ENCODE measurements at places on chromosomes 1 and 21.
A peak's percentile ranks its signal among the peaks of the same experiment; 100 is the strongest.

GRCh38 chr1:87108814-87109411 lies 194.5 kb downstream of the HS2ST1 start:
- H3K4me1 ChIP-seq, result no peaks in the 10 kb centered on the region
- H3K27ac ChIP-seq, result no peak overlapping the region
- H3K4me3 ChIP-seq, result no peak overlapping the region
- no peaks in the 10 kb centered on the region for H3K27me3 ChIP-seq

- no peak overlapping the region for H3K27ac ChIP-seq
- H3K27me3 ChIP-seq, result no peaks in the 10 kb centered on the region
- no peaks in the 10 kb centered on the region for H3K36me3 ChIP-seq
- no peak overlapping the region for H3K4me3 ChIP-seq
These were observed 2.9 kb upstream of the CLIC4 start for GRCh38 chr1:24742090-24742938.

- DNase-seq, result no peak
- no peak overlapping the region for H3K27ac ChIP-seq
- no peaks in the 10 kb centered on the region for H3K4me1 ChIP-seq
- no peak overlapping the region for H3K4me3 ChIP-seq
These were observed 90.6 kb upstream of the SPAG17 start for GRCh38 chr1:118275472-118276115.

- H3K27ac ChIP-seq, result no peak overlapping the region
- H3K4me3 ChIP-seq, result no peak overlapping the region
- H3K36me3 ChIP-seq, result no peaks in the 10 kb centered on the region
- H3K4me1 ChIP-seq, result no peaks in the 10 kb centered on the region
- no peak for DNase-seq
These were observed 160.7 kb upstream of the LMO4 start for GRCh38 chr1:87167848-87168525.

- no peaks in the 10 kb centered on the region for H3K27me3 ChIP-seq
- DNase-seq, result no peak
- H3K4me3 ChIP-seq, result no peak overlapping the region
- no peak overlapping the region for H3K27ac ChIP-seq
- no peaks in the 10 kb centered on the region for H3K36me3 ChIP-seq
- no peaks in the 10 kb centered on the region for H3K4me1 ChIP-seq
These were observed 46.3 kb upstream of the SMYD2 start for GRCh38 chr1:214234635-214235025.

DNA sequence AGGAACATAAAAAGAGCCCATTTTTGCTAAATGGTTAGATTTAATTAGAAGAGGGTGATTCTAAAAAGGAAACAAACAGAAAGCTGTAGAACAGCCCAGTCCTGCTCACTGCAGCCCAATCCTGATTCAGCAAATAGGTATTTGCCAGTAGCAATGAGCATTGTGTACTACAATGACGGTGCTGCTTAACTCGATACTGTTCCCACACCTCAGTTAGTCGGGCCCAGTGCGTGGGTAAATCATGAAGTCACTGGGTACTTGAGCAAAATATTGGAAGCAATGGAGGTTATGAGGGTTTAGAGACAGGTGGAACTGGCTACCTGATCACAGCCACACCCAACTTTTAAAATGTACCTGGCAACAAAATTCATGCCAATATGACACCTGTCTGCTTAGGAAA lies 101.5 kb upstream of the ADGRL2 start:
- no peak overlapping the region for H3K4me3 ChIP-seq
- H3K27me3 ChIP-seq, result no peaks in the 10 kb centered on the region
- no peak overlapping the region for H3K27ac ChIP-seq
- no peaks in the 10 kb centered on the region for H3K36me3 ChIP-seq
- H3K4me1 ChIP-seq, result peaks cover 5% of the 10 kb centered on the region
- no peak for DNase-seq

- no peak for DNase-seq
- H3K27me3 ChIP-seq, result no peaks in the 10 kb centered on the region
- no peaks in the 10 kb centered on the region for H3K36me3 ChIP-seq
- no peaks in the 10 kb centered on the region for H3K4me1 ChIP-seq
- H3K27ac ChIP-seq, result no peak overlapping the region
These were observed 278.2 kb downstream of the RRAGC start for GRCh38 chr1:38581396-38581795.

DNA sequence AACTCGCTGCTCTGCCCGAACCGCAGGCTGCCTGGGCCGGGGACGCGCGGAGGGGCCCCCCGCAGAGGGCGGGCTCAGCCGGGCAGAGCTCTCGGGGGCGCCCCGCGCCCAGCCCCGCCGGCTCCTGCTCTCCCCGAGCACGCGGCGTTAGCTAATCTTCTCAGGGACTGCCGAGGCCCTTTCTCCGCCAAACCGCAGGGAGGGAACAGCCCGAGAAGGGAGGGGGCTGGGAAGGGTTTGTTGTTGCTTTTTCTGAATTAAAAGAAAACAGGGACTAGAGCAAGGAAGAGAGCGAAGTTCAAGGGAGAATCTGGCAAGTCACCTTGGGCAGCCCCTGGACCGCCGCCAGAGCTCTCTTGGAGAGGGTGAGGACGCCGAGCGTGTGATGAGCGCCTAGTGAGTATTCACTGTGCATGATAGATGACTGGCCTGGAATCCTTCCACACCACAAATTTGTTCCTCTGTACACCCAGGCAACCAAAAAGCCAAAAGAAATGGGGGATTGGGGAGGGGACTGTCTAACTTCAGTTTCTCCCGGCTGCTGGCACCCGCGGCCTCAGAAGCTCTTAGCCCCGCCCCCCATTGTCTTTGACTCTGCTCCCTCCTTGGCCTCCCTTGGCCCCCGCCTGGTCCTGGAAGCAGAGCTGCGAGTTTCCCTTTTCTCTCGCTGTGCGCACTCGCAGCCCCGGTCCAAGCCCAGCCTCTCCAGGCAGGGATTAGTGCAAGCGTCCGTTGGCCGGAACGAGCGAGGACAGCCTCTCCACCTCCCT lies 19.7 kb upstream of the LMX1A start:
- H3K4me1 ChIP-seq, result peaks cover 17% of the 10 kb centered on the region
- H3K27ac ChIP-seq, result peak overlapping the region; percentile 39
- peak overlapping the region; percentile 68 for H3K4me3 ChIP-seq
- H3K36me3 ChIP-seq, result no peaks in the 10 kb centered on the region
- DNase-seq, result peak; percentile 35

DNA sequence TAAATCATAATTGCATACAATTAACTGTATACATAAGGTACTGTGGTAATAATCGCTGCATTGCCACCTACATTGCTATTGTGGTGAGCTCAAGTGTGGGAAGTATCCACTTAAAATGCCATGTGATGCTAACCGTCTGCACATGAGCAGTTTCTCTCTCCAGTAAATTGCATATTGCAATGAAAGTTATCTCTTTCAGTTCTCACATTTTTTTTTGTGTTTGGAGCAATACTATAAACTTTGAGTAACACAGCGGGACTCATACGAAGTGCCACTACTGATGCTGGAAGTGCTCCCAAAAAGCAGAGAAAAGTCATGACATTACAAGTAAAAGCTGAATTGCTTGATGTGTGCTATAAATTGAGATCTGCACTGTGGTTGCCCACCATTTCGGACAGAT lies 38.5 kb downstream of the DISC1 start:
- H3K4me3 ChIP-seq, result no peak overlapping the region
- H3K27ac ChIP-seq, result no peak overlapping the region
- H3K36me3 ChIP-seq, result no peaks in the 10 kb centered on the region
- DNase-seq, result no peak

- H3K36me3 ChIP-seq, result no peaks in the 10 kb centered on the region
- DNase-seq, result no peak
- H3K27ac ChIP-seq, result no peak overlapping the region
- peaks cover 94% of the 10 kb centered on the region for H3K4me1 ChIP-seq
- peak overlapping the region; percentile 32 for H3K4me3 ChIP-seq
- H3K27me3 ChIP-seq, result no peaks in the 10 kb centered on the region
These were observed 10.0 kb downstream of the TP53BP2 start for GRCh38 chr1:223835754-223836153.

DNA sequence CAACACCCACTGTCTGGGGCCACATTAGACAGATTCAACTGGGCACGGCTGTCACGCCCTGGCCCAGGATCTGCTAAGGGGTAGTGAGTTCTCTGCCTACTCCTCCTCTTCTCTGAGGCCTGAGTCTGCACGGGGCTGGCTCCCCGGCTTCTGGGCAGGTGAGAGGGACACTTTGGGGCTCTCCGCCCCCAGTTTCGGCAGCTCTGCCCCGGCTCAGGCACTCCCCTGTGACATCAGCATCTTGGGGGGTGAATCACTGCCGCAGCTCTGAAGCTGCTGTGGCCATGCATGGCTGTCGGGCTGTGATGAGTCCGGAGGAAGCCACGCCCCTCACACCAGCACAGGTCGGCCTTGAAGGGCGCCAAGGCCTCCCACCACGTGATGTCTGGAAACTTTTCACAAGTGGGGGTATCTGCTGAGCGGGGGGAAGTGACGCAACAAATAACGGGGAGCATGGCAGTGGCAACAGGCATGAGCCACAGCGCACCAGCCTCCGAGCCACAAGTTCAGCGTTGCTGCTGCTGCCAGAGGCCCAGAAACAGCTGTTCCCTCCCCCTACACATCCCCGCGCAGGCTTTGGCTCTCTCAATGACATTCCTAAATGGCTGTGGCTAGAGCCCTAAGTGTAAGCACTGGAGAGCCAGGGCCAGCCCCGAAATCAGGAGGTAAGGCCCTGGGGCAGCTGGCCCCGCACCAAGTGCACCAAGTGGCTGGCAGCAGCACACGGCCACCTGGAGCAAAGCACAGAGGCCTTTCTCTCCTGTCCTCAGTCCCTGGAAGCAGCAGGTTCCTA lies 26.3 kb downstream of the ZBTB17 start:
- peaks cover 88% of the 10 kb centered on the region for H3K4me1 ChIP-seq
- no peaks in the 10 kb centered on the region for H3K27me3 ChIP-seq
- H3K36me3 ChIP-seq, result peaks cover 15% of the 10 kb centered on the region
- peak overlapping the region; percentile 99 for H3K27ac ChIP-seq
- DNase-seq, result peak; percentile 94
- peak overlapping the region; percentile 58 for H3K4me3 ChIP-seq

Data from thoracic aorta (tissue), 2 donors.